AG08396 (cell line): ENCODE measurements at places on chromosomes 2 and 18.

- DNase-seq = no peak
These were observed 19.6 kb downstream of the CHN1 start for GRCh38 chr2:174985614-174986013.

DNA sequence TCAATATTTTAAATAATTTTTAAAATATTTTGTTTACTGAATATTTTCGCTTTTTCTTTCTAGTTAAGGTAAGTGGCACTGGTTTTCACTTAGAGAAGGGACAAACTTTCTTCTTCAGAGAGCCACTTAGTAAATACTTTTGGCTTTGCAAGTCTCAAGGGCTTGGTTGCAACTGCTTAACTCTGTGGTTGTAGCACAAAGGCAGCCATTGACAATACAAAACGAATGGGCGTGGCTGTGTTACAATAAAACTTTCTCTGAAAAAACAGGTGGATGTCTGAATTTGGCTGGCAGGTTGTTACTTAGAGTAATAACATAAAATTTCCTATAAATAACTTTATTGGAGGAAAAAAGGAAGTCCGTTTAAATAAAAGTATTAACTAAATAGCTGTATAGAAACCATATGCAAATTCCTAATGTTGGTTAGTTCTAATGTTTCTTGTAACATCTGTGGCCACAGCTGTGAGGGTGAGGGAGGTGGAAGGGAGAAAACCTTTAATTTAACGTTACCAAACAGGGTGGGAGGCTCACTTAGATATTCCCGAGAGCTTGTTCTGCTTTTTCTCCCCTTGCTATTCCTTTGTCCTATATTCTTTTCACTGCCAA lies 62.4 kb upstream of the TNP1 start:
- no peak for DNase-seq

- no peak for DNase-seq
These were observed 163.3 kb upstream of the ZEB2 start for GRCh38 chr2:144683107-144683753.

DNA sequence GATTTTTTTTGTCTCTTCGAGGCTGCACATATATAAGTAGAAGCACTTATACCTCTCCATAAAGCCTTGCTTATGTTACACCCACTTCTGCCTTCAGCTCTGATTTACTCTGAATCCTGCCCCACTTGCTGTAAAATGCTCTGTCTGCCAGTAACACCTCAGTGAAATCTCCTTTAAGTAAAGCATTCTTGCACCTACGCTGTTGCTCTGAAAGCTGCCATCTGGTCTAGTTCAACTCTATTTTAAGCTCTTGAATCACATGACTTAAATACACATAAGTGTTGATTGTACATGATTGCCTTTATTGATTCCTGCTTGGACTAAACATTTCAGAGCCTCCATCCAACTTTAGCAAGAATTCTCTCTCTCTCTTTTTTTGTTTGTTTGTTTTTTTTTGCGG lies 609.0 kb upstream of the CELF4 start:
- no peak for DNase-seq

GRCh38 chr2:208579678-208580077 lies 173.1 kb downstream of the PTH2R start:
- no peak for DNase-seq

DNA sequence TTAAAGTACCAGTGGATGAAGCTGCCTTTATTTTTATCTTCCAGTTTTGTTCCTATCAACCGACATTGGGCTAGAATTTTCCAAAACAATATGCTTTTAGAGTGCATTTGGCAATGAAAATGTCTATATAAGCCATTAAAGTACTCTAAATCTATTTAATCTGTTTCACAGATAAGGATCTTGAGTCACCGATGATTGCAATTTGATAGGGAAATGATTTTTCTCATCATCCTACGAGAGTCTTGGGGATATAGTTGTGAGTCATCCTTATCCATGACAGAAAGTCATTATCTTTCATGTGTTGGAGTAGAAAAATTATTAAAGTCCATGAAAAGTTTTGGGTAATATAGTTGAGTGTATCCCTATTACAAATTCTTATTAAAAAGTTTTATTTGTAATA lies 26.1 kb downstream of the SLC39A10 start:
- no peak for DNase-seq

GRCh38 chr2:24520175-24520574 lies 29.1 kb downstream of the NCOA1 start:
- DNase-seq = no peak

DNA sequence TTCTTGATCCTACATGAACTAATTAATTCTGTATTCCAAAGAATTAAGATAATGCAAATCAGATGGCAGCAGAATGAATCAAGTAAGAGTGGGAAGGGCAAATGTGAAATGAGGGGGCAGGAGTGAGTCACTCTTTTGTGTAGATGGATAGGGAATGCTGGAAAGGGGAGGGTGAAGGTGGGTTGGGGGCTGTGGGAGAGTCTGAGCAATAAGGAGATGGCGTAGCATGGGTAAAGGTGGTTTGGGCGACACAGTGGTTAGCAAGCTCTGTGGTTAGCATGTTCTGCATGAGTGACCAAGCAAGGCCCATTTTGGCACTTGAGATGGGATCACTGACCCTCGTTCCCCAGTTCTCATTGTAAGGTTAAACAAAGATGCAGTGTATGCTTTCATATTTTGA lies 20.4 kb downstream of the GPD2 start:
- no peak for DNase-seq

DNA sequence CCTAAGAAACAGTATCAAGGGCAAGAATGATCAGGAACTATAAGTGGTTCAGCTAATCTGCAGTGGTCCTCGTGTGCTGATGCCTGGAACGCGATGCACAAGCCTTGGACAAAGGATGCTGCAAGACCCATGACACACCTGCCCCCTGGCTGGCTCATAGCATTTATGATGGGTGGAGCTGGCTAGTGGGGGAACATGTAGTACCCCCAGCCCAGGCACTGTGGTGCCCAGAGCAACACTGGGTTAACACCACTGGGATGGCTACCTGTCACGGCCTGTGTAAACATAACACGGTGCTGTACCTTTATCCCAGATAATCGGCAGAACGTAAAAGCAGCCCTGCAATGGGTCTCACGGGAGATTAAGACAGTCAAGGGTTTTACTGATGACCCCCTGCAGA lies 60.3 kb upstream of the PEX13 start:
- no peak for DNase-seq

DNA sequence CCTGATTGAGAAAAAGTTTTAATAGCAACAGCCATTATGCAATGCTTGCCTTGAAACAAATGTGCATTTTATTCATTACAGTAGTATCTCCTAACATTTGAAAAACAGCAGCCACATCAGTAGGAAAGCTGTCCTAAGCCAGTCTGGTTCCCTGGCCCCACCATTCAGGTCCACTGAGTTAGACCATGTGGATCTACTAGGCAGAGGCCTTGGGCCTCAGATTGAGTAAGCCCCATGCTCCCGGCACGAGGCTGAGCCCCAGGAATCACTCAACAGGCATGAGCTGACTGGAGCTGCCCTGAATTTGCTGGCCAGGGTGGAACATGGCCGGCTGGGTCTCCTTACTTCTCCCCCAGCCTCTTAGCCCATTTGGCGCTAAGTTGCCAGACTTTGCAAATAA lies 103.4 kb downstream of the ZFP36L2 start:
- no peak for DNase-seq

DNA sequence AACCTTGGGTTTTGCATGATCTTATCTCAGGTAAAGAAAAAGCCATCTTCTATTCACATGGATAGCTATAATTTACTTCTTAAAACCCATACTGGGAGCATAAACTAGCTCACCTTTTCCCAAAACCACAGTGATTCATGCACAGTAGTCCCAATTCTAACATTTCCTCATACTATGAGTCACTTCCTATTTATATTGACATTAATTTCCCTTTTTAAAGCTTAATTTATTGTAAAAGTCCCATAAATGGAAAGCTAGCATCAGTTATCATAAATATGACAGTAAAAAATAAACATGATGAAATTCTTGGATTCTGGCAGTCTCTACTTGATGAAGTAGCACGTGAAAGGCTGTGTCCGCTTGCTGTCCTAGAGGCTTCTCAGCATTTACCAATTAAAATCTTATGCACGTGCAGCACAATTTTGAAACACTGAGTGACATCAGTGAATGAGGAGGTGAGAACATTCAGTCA lies 180.1 kb downstream of the CDH2 start:
- no peak for DNase-seq

DNA sequence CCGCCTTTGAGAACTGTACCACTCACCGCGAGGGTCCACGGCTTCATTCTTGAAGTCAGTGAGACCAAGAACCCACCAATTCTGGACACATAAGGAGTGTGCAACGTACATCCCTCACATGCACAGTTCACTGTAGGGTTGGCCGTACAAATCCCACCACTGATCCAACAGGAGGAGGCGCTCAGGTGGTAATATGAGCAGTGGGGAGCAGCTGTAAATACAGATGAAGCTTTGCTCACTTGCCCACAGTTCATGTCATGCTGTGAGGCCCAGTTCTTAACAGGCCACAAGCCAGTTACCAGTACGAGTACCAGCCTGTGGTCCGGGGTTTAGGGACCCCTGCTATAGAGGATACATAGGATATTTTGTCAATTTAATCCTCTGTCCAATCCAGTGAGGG lies 54.4 kb downstream of the CYP1B1 start:
- DNase-seq = no peak

DNA sequence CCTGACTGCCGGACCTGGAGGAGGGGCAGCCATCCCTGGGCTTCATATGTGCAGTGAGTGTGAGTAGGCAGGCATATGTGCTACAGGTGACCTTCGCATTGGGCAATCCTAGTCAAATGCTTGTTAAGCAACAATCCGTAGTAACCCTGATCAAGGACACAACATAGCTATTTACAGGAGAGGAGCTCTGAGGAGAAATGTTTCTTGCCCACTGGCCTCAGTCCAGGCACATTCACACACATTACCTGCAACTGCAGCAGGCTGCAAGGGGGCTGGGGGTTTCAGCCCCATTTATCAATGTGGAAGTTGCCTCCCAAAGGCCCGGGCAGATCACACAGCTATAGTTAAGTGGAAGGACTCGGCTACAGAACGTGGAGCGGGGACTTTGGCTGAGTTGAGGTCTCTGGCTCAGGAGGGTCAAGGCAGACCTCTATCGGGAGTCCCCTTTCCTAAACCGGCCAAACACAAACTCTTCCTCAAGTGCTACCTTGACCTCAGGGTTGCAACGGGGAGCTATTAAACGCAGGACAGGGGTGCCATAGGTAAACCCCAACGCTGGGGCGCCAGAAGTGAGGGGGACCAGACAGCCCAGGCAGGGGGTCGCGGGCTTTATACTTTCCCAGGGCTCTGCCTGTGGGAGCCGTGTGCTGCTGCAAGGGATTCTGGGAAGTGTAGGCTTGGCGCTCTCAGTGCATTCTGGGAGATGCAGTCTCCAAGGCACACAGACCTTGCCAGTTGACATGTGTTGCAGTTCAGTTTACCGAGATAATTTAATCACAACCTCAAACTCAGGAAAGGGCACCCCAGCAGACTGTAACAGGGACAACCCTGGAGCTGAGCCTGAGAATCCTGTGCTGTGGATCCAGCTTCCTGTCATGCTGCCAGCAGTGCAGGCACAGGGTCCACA lies 9.4 kb downstream of the KHK start:
- DNase-seq = peak; percentile 85

DNA sequence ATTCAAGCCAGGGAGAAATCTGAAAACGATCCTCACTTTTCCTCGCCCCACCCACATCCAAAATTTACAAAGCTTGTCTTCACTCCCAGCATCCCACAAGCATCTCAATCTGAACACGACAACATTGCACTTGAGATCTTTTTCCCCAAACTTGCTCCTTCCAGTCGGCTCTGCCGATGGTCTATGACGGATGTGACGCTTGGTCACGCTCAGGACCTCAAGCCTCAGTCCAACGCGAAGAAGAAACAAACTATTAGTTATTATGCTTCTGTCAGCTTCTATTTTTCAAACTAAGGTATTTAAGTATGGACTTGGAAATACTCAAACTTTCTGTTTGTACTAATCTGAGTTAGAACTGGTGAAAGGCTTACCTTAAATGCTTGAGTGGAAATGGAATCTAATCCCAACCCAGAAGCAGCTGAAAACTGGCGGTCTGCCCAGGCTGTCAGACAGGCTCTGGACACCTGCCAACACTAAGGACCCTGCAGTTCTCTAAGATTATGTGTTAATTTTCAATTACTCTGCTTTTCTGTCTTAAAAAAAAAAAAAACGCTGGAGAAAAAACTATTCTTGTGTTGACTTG lies 132.1 kb upstream of the DNMT3A start:
- no peak for DNase-seq

DNA sequence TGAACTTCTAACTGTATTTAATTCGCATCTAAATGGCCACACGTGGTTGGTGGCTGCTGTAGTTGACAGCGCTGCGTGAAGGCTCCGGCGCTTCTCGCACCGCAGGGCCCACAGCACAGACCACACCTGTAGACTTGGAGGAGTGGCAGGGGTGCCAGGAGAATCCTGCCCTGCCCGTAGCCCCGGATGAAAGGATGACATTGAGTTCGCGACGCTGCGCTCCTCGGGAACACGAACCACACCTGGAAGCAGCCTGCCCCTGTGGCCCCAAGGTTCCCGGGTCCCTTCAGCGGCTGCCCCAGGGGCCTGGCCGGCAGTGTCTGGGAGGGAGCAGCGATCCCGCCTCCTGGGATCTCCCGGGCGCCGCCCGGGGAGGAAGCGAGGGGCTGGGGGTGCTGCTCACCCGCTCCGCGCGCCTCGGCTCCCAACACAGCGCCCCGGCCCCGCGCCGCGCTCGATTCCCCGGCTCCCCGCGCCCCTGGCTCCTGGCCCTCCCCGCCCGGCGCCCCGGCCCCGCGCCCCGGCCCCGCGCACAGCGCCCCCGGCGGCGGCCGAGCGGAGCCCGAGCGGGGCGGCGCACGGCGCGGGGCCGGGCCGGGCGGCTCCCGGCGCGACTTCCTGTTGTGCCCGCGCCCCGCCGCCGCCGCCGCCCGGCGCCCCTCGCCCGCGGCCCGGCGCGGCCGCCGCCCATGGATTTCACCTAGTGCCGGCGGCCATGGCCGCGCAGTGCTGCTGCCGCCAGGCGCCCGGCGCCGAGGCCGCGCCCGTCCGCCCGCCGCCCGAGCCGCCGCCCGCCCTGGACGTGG lies at the start of gene RNPEPL1:
Gene RNPEPL1, plus strand, starts transcription at position 613 of the 806 bp plus-strand sequence. Its CDS starts 103 bp downstream, at position 716.
- DNase-seq = peak; percentile 78

DNA sequence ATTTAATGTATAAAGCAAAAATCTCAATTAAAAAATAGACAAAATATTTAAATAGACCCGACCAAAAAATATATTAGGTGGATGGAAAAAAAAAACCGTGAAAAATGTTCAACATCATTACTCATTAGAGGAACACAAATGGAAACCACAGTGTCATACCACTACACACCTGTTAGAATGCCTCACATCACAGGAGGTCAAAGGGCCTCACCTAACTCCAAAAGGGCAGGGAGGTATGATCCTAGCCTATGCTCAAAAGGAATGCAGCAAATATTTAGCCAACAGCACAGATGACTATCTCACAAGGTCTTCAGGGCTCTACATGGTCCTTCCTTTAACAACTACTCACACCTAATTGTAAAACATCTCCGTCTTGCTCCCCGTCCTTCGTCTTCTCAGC lies 185.5 kb upstream of the SETBP1 start:
- no peak for DNase-seq

GRCh38 chr2:144230448-144231085 lies 289.4 kb downstream of the ZEB2 start:
- DNase-seq = no peak
